Stimulated activated CD8-positive, alpha-beta memory T cell treated with anti-CD3 and anti-CD28 coated beads, Interleukin-4, amount 100 ng/mL, for 1 hour (primary cell): ENCODE measurements at places on chromosomes 3 and 15.

DNA sequence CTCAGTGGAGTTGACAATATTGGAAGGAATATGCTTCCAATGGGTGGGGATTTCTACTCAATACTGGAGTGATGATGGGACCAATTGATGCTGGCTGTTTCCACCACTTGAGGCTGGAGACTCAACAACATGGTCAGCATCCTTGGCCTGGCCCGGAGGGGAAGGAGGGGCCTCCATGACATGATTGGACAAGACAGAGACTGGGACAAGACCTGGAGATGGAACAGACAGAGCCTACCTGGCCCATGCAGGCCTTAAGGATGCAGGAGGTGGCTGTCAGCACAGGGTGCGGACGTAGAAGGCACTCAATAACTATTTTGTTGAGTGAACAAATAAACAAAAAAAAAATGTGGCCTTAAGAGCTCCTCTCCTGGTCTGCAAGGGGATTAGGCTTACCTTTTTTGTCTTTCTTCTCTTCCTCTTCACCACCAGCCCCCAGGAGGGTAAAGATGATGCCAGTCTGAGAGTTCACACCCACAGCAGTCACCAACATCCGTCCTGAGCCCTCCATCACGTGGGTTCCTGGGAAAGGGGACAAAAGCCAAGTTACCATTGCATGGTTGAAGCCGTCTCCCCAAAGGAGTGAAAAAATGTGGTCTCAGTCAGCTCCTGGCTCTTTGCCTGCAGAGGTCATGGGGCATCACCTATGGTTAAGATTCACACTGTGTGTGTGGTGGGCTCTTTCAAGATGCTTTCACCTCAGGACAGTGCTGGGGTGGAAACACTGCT lies 67.1 kb upstream of the SEC13 start:
- no peak for DNase-seq

DNA sequence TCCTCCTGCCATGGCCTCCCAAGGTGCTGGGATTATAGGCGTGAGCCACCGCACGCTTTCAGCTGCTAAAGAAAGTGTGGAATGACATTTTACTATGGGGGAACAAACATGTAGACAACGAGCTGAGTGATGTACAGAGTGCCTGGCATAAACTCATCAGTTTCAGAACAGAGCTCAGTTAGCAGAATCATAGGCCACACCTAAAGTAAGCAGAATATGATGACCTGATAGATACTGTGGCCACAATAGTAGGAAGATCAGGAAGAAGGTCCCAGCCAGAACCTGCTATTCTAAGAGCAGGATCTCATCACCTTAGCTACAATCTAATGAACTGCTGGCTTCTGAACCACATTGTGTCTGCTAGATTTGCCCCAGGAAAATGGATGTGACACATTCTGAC lies 158.3 kb downstream of the TPRG1 start:
- no peak for DNase-seq

DNA sequence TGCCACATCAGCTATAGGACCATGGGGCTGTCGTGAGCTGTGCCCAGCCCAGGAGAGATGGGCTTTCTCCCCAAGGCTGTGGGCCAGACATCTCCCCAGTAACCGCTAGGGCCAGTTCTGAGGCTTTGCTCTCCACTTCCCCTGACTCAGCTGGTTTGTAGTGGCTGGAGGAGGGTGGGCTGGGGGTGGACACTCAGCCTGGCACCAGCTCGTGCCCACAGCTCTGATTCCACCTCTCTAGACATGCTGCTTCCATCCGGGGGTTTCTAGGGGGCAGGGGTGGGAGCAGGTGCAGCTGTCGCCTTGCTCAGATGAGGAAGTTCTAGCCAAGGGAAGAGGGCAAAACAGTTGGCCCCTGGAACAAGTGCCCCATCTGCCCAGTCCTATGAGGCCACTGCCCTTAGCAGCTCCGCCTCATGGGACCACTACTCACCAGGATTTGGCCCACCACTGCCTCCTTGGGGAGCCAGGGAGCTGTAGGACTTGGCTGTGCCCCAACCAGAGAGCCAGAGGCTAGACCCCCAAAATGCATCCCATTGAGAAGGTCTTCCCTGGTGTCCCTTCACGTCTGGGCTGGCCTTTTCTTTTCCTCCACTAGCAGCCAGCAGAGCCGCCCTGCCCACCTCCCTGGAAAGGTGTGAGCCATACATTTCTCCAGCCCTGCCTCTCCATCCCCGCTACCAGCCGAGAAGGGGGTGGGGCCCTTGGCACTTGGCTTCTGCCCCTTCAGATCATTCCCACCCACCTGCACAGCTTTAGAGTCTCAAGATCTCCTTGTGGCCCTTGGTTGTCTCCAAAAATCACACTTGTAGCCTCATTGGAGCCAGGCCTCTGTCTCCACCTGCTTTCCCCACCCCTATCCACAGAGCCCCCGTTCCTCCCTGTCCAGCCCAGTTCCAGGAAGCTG lies 9.9 kb downstream of the GLYCTK start:
- no peak for DNase-seq

DNA sequence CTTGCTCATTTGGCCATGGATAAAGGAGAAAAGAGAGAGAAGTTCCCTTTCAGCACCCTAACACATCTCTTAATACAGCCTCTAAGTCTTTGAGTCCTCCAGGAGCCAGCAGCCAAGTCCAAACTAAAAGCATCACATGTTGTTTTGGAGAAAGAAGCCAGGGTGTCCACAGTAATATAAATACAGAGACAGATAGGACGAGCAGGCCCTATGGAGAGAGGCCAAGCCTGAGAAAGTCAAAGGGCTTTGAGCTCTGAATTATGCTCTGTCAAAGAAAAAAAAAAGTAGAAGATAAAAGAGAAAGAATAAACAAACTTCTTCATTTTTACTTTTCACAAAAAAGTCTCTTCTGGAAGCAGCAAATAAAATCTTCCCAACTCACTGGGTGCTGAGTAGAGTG lies 92.4 kb upstream of the THBS1 start:
- no peak for DNase-seq

DNA sequence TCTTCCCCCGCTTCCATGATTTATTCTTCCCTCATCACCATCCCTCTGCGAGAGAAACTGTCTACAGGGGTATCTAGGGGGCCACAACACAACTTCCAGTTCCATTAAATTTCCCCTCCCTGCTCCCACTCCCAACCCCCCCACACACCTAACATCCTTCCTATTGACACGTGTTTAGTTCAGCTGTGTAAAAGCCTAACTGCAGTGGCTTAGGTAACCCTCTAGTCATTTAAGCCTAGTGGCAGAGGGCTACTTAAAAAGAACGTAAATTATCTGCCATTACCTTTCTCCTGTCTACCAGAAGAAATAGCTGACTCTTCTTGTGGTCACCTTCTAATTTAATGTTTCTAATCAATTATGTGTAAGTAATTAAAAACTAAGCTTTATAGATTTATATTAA lies 56.3 kb downstream of the ZNF148 start:
- DNase-seq = no peak

DNA sequence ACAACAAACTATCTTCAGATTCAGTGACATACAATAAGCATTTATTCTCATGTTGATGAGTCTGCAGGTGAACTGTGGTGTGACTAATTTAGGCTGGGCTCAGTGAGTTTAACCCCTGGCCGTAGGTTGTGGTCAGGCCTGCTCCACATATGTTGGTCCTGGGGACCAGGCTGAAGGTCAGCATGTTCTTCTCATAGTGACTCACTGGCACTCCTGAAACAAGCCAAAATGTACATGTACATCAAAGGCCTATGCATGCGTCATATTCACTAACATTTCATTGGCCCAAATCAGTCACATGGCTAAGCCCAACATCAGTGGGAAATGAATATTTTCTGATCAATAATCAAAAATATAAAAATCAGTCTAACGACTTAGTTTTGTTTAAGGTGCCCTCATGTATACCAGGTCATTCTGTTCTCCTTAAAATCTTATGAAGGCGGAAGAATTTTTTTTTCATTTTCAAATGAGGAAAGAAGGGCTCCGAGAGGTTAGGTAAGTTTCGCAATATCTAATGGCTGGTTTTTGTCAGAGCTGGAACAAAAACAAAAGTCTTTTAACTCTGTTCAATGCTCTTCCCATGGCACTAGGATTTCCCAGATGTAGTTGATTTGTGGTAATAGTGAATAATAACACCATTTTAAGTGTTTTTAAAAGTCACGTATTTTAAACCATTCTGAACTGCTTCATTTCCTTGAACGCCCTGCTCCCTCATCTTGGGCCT lies 148.5 kb downstream of the MFSD1 start:
- no peak for DNase-seq

DNA sequence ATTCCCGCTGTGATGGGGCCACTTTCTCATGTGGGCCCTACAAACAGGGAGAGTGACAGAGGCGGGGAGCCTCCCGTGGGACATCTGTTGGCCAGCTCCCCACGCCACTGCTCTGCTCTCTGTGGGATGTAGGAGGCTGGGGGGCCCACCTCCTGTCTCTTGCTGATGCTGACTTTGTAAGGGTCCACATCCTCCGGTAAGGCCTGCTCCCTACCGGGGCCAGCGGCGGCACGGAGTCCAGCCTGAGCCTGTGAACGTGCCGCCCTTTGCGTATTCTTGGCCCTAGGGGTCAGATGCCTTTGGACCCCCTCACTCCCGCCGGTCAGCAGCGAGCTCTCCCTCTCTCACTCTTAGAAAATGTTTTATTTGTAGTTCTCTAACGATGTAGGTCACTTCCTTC lies 153.2 kb downstream of the LRRC28 start:
- no peak for DNase-seq

DNA sequence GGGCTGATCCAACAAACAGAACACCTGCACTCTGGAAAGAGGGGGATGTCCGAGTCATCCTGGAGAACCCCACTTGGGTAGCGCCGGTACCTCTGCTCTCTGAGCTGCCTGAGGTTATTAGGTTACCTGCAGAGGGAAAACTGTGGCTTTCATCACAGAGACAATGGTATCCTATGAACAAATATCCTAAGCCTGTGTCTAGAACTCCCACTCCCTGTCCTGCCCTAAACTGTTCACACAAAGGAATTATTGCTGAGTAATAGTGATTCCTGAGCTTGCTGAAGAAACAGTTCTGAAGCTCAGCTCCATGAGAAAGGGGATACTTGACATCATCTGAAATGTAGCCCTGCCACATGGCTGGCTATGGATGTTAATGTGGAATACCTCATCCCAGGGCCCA lies 31.9 kb upstream of the WNT5A start:
- DNase-seq = no peak

- no peak for DNase-seq
Measured at GRCh38 chr3:128501431-128501830, 8.4 kb upstream of the GATA2 start.

- DNase-seq = no peak
Measured at GRCh38 chr3:111385971-111386495, 156.0 kb upstream of the CD96 start.

- no peak for DNase-seq
Measured at GRCh38 chr15:94238539-94239118, 7.3 kb downstream of the MCTP2 start.
